ENCODE measurements at places on chromosomes 13 and 19.

GRCh38 chr19:4980838-4981680 is 12.1 kb downstream of the KDM4B start:
- no peak for DNase-seq

DNA sequence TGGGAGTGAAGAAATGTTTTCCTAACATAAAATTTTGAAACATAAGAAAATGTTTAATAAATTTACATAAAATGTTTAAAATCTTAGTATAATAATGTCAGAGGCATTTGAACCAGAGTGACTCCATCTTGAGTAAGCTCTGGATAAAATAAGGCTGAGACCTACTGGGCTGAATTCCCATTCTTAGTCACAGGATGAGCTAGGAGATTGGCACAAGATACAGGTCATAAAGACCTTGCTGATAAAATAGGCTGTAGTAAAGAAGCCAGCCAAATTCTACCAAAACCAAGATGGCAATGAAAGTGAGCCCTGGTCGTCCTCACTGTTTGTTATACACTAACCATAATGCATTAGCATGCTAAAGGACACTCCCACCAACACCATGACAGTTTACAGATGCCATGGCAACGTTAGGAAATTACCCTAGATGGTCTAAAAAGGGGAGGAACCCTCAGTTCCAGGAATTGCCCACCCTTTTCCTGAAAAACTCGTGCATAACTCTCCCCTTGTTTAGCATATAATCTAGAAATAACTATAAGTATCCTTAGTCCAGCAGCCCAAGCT is 1184.0 kb downstream of the UQCRFS1 start:
- no peak for DNase-seq

DNA sequence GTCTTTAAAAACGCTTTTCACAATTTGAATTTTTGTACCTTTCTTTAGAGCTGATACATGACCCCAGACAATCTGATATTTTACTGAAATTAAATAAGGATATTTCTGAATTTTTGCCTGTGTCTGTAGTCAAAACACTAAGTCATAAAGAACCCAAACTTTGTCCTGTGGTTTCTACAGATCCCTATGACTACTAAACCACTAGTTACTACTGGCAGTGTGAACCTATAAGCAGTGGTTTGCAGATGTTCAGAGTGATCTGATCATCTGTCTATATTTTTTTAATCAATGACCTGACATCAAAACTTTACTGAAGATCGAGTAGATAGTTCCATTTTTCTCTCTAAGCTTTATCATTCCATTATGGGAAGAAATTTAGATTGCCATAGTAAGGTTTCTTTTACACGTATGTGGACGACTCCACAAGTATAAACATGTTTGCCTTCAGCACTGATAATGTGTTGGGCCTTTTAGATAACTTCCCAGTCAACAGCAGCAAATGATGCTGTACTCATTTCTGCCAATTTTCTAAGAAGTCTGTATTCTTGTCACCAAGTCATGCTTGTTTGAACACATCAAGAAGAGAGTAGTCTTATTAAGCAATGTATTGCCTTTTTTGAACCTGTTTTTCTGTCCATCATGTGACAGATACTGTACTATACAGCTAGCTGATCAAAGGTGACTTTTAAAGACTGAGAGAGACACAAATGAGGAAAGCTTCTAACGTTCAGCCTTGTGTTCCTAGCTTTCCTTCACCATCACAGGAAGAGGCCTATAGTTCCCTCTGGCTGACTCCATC is 21.8 kb downstream of the POLR1D start:
- peak; percentile 16 for DNase-seq

GRCh38 chr13:98575009-98575903 is 1.7 kb downstream of the STK24 start:
- DNase-seq = peak; percentile 68

- DNase-seq = peak; percentile 53
Measured at GRCh38 chr19:2495130-2495641, 19.3 kb downstream of the GADD45B start.

GRCh38 chr13:48775804-48776203 is 122.1 kb downstream of the CYSLTR2 start:
- DNase-seq = peak; percentile 40

DNA sequence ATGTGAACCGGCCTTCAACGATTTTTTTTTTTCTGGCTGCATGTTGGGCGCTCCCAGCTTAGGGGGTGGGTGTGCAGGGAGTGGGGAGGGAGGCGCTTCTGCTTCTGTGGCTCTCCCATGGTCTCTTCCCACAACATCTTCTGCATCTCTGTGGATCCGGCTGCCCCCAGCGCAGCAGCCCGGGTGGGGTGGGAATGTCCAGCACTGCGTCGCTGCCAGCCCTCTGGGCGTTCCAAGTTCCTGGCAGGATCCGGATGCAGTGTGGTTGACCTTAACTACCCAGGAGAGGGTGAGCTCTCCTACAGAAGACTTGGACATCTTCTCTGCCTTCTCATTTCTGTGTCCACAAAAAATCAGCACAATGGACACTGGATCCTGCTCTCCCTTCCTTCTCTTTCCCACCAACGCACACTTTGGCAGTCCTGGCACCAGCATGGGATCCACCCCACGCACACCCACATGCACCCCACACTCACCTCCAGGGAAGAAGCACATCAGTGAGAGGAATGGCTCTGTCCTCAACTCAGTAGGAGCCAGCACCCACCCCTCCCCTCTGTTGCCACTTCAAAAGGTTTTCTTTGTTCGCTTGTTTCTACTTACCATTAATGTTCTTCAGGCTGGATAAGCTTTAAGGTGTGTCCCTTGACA is 177.3 kb downstream of the COL4A1 start:
- no peak for DNase-seq

DNA sequence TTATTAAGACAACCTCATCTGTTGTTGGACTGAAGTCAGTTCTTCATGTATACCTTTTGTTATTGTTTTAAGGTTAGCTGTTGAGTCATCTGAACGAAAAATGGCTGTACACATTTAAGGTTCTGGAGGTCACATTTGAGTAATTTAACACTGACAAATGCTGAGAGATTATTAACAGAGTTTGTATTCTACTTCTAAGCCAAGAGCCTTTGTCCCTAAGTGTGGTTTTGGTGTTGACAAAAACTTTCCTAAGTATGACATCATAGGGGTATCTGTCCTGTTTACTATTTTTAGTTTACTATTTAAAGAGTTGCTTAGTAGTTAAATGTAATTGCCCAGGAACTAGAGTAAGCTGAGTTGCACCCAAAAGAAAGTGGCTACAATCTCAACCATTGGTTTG is 71.9 kb downstream of the CDK8 start:
- no peak for DNase-seq

GRCh38 chr19:18109733-18110608 is 12.4 kb downstream of the MAST3 start:
- DNase-seq = peak; percentile 57

DNA sequence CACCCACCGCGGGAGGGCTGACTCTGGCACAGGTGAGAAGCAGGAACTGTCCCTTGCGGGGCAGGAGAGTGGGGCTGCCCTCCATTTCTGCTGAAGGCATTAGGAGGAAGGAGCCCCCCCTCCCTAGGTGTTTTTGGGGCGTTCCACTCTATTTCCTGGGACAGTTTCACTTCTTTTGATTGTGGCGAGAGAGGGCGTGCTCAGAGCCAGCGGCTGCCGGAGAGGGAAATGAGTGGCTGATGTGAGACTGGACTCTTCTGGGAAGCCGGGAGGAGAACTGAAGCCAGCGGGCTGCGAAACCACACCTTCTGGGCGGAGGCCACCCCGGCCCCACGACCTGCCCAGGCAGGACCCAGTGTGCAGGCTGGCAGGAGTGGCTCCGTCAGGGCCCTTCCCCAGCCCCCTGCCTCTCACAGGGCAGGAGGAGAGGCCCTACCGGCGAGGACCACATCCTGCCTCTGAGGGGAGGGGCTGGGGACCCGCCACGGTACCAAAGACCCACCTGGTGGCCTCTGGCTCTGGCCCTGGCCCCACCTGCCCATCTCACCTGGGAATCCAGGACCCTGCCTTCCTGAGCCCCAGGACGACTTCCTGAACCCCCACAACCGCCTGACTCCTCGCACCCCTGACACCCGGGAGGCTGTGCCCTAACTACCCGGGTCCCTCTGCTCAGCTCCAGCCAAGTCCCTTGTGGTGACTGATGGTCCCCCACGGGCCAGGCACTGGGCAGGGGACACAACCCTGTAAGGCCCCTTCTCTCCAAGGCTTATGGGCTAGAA is 25.9 kb downstream of the MPND start:
- DNase-seq = peak; percentile 2

GRCh38 chr13:75636436-75637180 is 478 bp downstream of the LMO7 start:
- DNase-seq = peak; percentile 79

DNA sequence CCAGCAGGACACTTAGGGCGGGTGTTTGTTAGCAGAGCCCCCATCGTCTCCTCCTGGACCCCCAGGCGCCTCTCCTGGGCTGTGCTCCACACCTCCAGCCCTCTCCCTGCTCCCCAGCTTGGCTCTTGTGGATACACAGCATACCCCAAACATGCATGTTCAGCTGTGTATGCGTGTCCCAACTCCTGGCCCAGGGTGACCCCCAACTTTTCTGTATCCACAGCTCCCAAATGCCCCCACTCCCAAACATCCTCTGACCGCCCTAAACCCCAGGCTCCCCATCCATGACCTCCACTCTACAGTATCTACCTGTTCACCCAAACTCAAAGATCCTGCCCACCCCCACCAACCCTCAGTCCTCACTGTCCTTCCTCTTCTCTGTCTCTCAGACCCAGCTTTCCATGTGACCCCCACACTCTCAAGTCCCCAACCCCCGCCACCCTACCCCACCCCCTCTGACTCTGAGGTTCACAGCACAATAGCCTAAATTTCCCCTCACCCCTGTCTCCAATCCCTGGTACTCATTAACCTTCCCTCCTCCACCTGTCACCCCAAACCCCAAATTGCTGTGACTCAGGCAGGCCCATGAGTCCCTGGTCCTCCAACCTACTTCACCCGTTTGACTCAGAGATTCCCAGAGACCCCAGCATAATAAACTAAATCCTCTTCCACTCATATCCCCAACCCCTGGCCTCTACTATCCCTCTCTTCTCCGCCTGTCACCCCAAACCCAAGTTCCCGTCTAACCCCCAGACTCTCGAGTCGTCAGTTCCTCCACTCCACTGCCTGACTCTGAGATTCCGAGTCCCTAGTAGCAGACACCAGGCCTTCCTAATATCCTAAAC is 968 bp downstream of the UBE2M start:
- no peak for DNase-seq

GRCh38 chr19:39193803-39194202 is 3.0 kb upstream of the NCCRP1 start:
- DNase-seq = no peak

DNA sequence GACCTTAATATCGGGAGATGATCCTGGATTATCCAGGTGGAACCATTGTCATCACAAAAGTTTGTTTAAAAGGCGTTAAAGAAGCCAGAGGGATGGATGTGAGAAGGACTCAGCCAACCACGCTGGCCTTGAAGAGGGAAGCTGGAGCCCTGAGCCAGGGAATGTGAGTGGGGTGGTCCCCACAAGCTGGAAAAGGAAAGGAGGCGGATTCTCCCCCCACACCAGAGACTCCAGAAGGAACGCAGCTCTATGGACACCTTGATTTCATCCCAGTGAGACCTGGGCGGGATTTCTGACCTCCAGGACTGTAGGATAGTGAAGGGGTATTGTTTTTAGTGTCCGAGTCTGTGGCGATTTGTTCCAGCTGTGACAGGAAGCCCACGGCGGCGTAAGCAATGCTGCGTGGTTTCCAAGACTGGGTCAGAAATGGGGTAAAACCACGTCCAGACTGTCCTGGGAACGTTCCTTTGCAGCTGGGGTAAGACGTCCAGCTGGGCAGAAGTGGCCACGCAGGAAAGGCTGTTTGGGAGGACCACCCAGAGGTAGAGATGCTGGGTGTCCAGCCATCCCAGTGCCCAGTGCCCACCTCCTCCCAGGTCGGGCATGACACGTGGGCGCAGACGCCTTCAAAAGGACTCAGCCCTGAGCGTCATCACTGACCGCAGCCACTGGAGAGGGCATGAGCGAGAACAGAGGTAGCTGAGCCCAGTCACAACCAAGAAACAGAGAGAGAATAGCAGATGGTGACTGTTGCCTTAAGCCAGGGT is 125.4 kb upstream of the USP29 start:
- DNase-seq = no peak

DNA sequence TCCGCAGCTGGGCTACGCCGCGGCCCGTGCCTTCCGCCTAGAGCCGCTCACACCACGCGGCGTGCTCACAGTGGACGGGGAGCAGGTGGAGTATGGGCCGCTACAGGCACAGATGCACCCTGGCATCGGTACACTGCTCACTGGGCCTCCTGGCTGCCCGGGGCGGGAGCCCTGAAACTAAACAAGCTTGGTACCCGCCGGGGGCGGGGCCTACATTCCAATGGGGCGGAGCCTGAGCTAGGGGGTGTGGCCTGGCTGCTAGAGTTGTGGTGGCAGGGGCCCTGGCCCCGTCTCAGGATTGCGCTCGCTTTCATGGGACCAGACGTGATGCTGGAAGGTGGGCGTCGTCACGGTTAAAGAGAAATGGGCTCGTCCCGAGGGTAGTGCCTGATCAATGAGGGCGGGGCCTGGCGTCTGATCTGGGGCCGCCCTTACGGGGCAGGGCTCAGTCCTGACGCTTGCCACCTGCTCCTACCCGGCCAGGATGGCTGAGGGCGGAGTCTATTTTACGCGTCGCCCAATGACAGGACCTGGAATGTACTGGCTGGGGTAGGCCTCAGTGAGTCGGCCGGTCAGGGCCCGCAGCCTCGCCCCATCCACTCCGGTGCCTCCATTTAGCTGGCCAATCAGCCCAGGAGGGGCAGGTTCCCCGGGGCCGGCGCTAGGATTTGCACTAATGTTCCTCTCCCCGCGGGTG is 7.4 kb downstream of the DBP start:
- DNase-seq = peak; percentile 63

DNA sequence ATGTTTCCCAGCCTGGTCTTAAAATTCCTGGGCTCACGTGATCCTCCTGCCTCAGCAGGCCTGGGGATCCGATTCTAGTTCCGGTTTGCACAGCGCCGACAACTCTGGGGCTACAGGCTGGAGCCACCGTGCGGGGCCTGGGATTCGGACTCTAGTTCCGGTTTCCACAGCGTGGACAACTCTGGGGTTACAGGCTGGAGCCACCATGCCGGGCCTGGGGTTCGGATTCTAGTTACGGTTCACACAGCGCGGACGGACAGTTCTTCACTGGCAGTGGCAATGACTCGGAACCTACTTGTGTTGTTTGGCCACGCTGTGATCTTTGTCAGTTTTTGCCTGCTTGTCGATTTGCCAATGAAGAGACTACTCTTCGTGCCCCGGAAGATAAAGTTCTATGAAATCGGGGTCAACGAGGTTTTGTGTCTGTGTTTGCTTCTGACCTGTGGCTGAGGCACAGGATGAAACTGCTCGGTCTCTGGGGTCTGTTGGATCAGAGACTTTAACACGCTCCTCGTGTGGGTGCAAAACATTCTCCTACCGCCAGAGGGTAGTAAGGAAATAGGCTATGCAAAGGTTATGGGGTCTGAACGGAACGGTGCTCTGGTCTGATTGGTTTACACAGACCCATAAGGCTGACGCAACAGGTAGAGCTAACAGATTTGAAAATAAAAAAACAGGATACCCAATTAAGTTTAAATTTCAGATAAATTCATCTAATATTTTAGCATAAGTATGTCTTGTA is 12.1 kb upstream of the ZSCAN1 start:
- peak; percentile 96 for DNase-seq

- DNase-seq = no peak
Measured at GRCh38 chr13:21104199-21105019, 43.0 kb upstream of the LATS2 start.

GRCh38 chr19:937259-937694 is 11.4 kb downstream of the ARID3A start:
- DNase-seq = no peak

- no peak for DNase-seq
Measured at GRCh38 chr13:30779608-30780007, 44.3 kb downstream of the ALOX5AP start.
